ENCODE measurements at places on chromosomes 1 and 21. TPM values are rescaled to one million over a fixed set of nuclear protein-coding genes. Genes with fewer than 3 reads are reported as not detected.

DNA sequence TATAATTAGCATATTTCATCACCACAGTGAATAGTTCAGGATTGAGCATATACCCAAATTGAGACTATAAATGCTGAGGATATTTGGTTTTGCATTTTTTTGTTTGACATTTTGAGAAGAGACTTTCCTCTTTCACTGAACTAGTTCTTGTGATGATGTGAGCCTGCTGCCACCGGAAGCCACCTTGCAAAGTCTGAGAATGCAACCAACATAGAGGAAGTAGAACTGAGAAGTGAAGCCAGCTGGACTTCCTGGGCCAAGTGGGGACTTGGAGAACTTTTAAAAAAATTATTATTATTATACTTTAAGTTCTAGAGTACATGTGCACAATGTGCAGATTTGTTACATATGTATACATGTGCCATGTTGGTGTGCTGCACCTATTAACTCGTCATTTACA, 102.3 kb downstream of the RPE65 start:
- H3K27me3 ChIP-seq, result no peaks in the 10 kb centered on the region
- no peak overlapping the region for H3K27ac ChIP-seq
- DNase-seq, result peak; percentile 77
- no peak overlapping the region for H3K4me3 ChIP-seq
- no peaks in the 10 kb centered on the region for H3K36me3 ChIP-seq

GRCh38 chr1:14598007-14598497, 433 bp upstream of the KAZN start:
- H3K27me3 ChIP-seq, result peaks cover 40% of the 10 kb centered on the region
- DNase-seq, result peak; percentile 18
- H3K27ac ChIP-seq, result no peak overlapping the region

- no peaks in the 10 kb centered on the region for H3K36me3 ChIP-seq
- no peak overlapping the region for H3K4me3 ChIP-seq
- no peak for DNase-seq
- H3K27me3 ChIP-seq, result no peaks in the 10 kb centered on the region
These were observed 4.8 kb downstream of the GBP7 start for GRCh38 chr1:89171067-89171438.

SRGAP2C gene
- 13.2 TPM for total RNA-seq

- peaks cover 26% of the 10 kb centered on the region for H3K4me1 ChIP-seq
- DNase-seq, result peak; percentile 77
- H3K27me3 ChIP-seq, result no peaks in the 10 kb centered on the region
- no peak overlapping the region for H3K4me3 ChIP-seq
- peaks cover 23% of the 10 kb centered on the region for H3K36me3 ChIP-seq
These were observed 3.1 kb downstream of the C1orf216 start for GRCh38 chr1:35715568-35716002.

GRCh38 chr1:178282949-178283367, 189.1 kb downstream of the RASAL2 start:
- no peaks in the 10 kb centered on the region for H3K27me3 ChIP-seq
- peaks cover 3% of the 10 kb centered on the region for H3K36me3 ChIP-seq
- H3K4me3 ChIP-seq, result no peak overlapping the region
- peak; percentile 62 for DNase-seq
- H3K4me1 ChIP-seq, result no peaks in the 10 kb centered on the region

ACTN2 gene
- 522 TPM for total RNA-seq

DNA sequence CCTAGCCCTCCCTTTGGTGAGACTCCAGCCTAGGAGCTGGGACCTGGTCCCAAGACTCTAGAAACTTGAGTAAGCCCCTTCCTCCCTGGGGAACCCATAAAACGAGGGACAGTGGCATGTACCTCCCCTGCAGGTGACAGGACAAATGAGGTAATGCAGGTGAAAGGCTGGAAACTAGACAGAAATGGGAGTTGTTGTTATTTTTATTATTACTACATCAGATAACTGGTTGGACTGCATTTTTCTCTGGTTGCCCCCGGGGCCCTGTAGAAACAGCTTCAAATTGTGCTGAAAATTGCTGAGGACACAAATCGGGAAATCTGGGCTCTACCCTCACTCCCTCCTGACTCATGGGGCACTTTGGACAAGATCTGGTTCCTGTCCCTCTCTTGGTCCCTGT, 132.3 kb upstream of the WNT4 start:
- H3K27me3 ChIP-seq, result peaks cover 24% of the 10 kb centered on the region
- no peak for DNase-seq
- no peaks in the 10 kb centered on the region for H3K36me3 ChIP-seq
- H3K4me1 ChIP-seq, result no peaks in the 10 kb centered on the region

TFF3 gene
- total RNA-seq, result 3.1 TPM

GRCh38 chr1:159712080-159712479, 2.3 kb downstream of the CRP start:
- H3K4me3 ChIP-seq, result no peak overlapping the region
- H3K4me1 ChIP-seq, result no peaks in the 10 kb centered on the region
- H3K27ac ChIP-seq, result no peak overlapping the region
- no peaks in the 10 kb centered on the region for H3K27me3 ChIP-seq

DNA sequence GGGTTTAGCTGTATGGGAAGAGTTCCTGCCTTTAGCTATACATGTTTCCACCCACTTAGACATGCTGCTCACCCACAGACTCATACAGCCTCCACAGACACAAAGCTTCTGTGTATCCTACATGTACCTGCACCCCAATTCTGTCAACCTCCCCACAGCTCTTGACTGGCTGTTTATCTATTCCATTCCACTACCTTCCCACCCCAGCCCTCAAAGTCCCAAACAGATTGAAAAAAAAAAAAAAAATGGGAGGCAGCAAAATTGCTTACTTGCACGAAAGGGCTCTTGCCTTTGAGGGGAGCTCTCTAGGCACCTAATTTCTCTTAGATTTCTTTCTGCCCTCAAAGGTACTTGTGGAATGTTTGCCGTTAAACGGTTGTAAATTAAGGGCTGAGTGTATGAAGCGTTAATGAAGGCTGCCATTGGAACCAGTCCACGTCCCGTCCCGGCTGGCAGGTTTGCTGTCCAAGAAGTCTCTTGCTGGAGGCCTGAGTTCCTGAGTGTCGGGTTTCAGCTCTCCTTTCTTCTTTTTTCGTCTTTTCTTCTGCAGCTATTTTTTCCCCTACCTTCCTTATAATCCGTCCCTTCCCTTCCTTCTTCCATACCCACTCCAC, 43.6 kb downstream of the PBX1 start:
- peaks cover 17% of the 10 kb centered on the region for H3K4me1 ChIP-seq
- H3K27me3 ChIP-seq, result no peaks in the 10 kb centered on the region
- no peak overlapping the region for H3K4me3 ChIP-seq
- peaks cover 6% of the 10 kb centered on the region for H3K36me3 ChIP-seq
- peak; percentile 79 for DNase-seq

DNA sequence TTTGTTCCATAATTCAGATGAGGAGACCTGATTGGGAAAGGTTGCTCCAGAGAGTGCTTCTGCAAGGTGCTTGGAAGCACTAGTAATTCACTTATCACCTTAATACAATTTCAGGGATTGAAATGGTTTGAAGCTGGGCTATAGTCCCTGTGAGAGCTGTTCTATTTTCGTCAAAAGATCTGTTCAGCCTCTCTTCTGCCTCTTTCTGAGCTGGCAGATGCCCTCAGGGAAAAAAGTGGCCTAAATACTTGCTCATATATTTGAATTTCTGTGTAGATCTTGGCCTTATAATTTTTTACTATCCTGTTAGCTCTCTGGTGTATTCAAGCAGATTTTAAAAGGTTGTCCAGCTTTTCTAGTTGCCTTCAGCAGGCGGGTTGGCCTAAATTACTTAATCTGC, 22.3 kb downstream of the C1orf146 start:
- DNase-seq, result no peak
- H3K4me3 ChIP-seq, result no peak overlapping the region
- H3K4me1 ChIP-seq, result no peaks in the 10 kb centered on the region
- no peaks in the 10 kb centered on the region for H3K27me3 ChIP-seq

- H3K36me3 ChIP-seq, result peaks cover 17% of the 10 kb centered on the region
- no peak overlapping the region for H3K27ac ChIP-seq
- no peaks in the 10 kb centered on the region for H3K27me3 ChIP-seq
- peaks cover 14% of the 10 kb centered on the region for H3K4me1 ChIP-seq
- peak overlapping the region; percentile 69 for H3K4me3 ChIP-seq
- DNase-seq, result peak; percentile 98
These were observed 15.3 kb downstream of the INPP5B start for GRCh38 chr1:37931361-37932158.

GRCh38 chr1:205441318-205441633, 14.6 kb downstream of the BLACAT1 start:
- H3K36me3 ChIP-seq, result no peaks in the 10 kb centered on the region
- no peak overlapping the region for H3K4me3 ChIP-seq
- peaks cover 19% of the 10 kb centered on the region for H3K27me3 ChIP-seq
- peaks cover 72% of the 10 kb centered on the region for H3K4me1 ChIP-seq
- peak overlapping the region; percentile 29 for H3K27ac ChIP-seq

KCNH1 gene
- 0.22 TPM for total RNA-seq

PPOX gene
- total RNA-seq, result 22.4 TPM

- H3K27me3 ChIP-seq, result no peaks in the 10 kb centered on the region
- no peak overlapping the region for H3K27ac ChIP-seq
- no peak overlapping the region for H3K4me3 ChIP-seq
- no peak for DNase-seq
These were observed 179.6 kb downstream of the TPR start for GRCh38 chr1:186195377-186195931.

DNA sequence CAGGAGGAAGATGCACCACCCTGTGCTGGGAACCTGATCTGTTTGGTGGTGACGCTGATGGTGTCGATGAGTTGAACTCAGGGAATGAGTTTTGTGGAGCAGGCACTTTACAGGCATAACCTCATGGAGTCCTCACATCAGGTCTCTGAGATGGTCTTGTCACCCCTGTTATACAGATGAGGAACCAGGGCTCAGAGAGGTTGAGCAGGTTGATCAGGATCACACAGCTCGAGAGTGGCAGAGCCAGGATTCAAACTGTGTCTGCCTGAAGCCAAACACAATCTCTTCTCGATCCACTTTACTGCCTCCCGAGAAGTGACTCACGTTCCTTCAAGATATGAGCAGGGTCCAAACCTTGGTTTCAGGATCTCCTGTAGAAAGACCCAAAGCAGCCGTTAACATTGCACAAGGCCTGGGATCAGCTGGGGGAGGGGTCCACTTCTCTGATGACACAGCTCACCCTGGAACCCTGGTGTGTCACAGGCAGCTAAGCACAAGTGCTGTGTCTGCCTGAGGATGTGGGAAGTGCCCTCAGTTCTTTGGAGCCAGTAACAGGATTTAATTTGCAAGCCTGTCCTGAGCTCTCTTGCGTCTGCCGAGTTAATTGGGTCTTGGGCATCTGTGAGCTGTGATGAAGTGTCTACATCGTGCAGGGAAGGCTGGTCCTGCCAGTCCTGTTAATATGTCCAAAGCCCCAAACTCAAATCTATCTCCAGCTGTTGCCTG, 65.4 kb upstream of the STUM start:
- H3K27ac ChIP-seq, result no peak overlapping the region
- H3K36me3 ChIP-seq, result no peaks in the 10 kb centered on the region
- peaks cover 3% of the 10 kb centered on the region for H3K27me3 ChIP-seq
- no peak overlapping the region for H3K4me3 ChIP-seq
- H3K4me1 ChIP-seq, result peaks cover 29% of the 10 kb centered on the region

PRKCZ gene
- 6.0 TPM for total RNA-seq

- H3K4me1 ChIP-seq, result no peaks in the 10 kb centered on the region
- peak; percentile 78 for DNase-seq
- H3K4me3 ChIP-seq, result no peak overlapping the region
- no peaks in the 10 kb centered on the region for H3K36me3 ChIP-seq
These were observed 648.8 kb downstream of the PTPRC start for GRCh38 chr1:199287647-199288046.

DNA sequence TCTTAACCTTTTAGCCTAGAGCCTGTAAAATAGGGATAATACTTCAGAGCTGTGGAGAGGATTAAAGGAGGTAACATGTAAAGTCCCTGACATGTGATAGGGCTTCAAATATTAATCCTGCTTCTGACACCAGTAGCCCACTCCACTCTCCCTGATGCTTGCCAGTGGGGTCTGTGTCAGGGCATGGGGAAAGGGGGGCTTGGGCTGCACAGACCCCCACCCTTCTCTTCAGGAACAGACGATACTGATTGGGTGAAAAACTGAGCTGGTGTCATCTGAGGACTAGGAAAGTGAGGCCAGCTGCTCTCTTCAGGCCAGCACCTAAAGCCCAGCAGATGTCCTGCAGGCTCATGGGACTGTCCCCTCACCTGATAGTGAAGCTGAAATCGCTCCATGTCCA, 27.0 kb upstream of the MEF2D start:
- no peak overlapping the region for H3K4me3 ChIP-seq
- peaks cover 35% of the 10 kb centered on the region for H3K36me3 ChIP-seq
- H3K4me1 ChIP-seq, result peaks cover 19% of the 10 kb centered on the region
- H3K27me3 ChIP-seq, result no peaks in the 10 kb centered on the region

GRCh38 chr1:156471496-156472490, 28.8 kb downstream of the MEF2D start:
- no peak for DNase-seq
- H3K27me3 ChIP-seq, result no peaks in the 10 kb centered on the region

DNA sequence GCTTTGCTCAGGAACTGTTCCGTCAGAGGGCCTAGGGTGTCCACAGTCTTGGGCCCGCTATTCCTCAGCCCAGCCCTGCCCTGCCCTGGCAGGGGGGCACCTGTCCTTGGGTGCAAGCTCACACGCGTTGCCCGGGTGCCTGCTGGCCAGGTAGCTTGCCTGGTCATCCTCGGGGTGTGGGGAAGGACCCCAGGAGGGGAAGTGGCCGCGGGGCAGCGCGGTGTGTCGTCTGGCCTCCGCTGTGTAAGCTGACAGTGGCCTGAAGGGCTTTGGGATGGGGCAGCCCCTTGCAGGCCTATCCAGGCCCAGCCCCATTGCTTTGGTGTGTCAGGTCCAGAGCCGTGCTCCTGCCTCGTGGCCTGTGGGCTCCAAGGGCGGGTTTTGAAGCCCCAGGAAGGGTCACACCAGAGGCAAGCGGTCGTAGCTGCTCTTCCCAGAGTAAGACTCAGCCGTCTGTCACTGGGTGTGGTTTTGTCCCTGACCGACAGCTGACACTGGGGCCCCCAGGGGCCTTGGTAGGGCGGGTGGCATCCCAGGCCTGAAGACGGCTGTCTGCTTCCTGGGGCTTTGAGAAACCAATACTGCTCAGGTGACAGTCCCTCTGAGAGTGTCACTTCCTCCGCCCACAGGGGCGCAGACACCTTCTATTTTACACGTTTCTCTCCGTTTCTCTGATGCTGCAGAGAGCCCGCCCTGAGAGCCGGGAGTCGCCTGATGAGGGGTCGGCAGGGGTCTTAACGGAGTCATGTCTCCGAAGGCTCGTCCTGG, 72.1 kb downstream of the SKI start:
- no peaks in the 10 kb centered on the region for H3K27me3 ChIP-seq
- peaks cover 33% of the 10 kb centered on the region for H3K36me3 ChIP-seq

TCHHL1 gene
- total RNA-seq, result not detected

IQCC gene
- total RNA-seq, result 2.5 TPM

GRCh38 chr1:62228883-62229187, 34.2 kb downstream of the L1TD1 start:
- H3K27me3 ChIP-seq, result no peaks in the 10 kb centered on the region
- H3K36me3 ChIP-seq, result no peaks in the 10 kb centered on the region
- peaks cover 24% of the 10 kb centered on the region for H3K4me1 ChIP-seq
- H3K4me3 ChIP-seq, result no peak overlapping the region
- DNase-seq, result peak; percentile 24

- peaks cover 87% of the 10 kb centered on the region for H3K36me3 ChIP-seq
- H3K4me1 ChIP-seq, result peaks cover 29% of the 10 kb centered on the region
- no peaks in the 10 kb centered on the region for H3K27me3 ChIP-seq
- no peak overlapping the region for H3K4me3 ChIP-seq
- no peak for DNase-seq
- no peak overlapping the region for H3K27ac ChIP-seq
These were observed 19.0 kb downstream of the MEF2D start for GRCh38 chr1:156481527-156481926.
